ENCODE measurements at places on chromosomes 6 and 20.

DNA sequence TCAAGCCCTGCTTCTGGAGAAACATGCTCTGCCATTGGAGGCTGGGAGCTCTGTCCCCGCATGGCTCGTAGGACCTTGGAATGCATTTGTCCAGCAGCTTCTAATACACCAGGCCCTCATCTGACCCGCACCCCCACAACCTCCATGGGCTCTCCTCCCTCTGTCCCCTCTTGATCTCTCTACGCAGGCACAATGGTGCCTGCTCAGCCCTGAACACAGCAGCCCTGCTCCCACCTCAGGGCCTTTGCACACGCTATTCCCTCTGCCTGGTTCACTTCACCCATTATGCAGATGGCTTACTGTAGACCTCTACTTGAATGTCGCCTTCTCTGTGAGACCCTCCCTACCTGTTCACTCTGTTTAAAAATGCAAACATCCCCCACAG is 27.0 kb upstream of the PTGIS start:
- DNase-seq: no peak

GRCh38 chr20:11987526-11987925 is 69.8 kb downstream of the BTBD3 start:
- no peak for DNase-seq

GRCh38 chr6:36735110-36736071 is 37.8 kb downstream of the RAB44 start:
- no peak for DNase-seq

DNA sequence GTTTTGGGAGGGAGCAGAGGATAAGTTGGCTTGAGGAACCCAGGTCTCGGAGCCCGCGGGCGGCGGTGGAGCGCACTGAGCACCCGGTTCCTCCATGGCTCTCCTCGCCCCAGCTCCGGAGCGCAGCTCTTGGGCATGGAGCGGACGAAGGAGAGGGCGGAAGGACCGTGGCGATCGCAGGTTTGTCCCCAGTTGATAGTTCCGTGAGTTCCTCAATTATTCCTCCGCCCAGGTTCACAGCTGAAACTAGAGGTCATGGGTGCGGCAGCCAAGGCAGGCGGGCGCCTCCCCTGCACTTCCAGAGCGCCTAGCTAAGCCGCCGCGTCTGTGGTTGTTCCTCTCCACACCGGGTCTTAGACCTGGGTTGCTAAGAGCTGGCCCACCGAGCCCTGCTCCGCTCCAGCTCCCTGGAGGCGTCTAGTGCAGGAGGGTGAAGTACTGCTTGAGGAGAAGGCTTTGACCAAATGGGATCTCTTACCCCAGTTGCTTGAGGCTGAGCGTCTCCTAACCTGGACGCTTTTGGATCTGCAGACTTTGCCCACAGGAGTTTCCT is at the start of gene HTR1B:
Gene HTR1B, minus strand, starts transcription at position 184 of the 553 bp plus-strand sequence. Its CDS starts 88 bp downstream, at position 96.
- no peak for DNase-seq

DNA sequence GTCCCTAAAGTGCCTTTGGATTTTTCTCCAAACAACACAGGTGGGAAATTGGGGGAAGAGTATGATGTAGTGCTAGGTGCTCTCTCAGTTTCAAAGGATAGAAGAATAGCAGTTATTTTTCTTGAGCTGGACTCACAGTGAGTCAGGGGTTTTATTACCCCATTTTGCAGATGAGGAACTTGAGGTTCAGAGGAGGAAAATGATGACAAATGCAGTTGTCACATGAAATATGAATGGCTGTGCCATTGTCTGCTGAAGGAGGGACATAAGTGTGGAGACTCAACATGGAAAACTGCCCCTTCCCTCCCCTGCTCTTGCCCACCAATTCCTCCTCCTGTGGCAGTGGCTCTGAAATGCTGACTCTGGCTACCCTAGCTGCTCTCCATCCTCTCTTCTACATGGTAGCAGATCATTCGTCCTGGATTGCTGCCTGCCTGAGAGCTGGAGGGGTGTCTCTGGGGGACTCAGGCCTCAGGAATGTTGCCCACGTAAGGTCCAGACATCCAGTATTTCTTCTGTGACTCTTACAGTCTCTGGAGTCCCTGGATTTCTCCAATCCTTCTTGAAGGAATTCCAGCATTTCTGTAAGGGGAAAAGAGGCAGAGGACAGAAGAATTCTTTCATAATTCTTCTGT is 37.6 kb upstream of the EPB41L1 start:
- DNase-seq: no peak

DNA sequence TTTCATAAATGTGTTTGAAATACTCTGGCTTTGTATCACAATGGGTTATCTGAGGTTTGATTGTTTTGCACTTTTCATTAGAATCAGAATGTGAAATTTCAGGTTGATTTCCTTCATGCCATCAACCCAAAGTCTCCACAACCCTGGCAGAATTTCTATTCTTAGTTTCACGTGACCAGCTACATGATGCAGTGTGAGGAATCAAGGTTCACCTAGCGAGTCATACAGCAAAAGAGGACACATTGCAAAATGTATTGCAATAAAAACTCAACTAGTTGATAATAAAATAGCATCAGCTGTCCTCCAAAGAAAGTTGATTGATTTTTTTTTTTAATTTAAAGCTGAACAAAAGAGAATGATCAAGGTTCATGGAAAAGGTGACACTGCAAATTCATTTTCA is 2.2 kb downstream of the HAO1 start:
- no peak for DNase-seq

- DNase-seq: no peak
Observed at GRCh38 chr20:48295966-48296421, 510.7 kb upstream of the SULF2 start.

DNA sequence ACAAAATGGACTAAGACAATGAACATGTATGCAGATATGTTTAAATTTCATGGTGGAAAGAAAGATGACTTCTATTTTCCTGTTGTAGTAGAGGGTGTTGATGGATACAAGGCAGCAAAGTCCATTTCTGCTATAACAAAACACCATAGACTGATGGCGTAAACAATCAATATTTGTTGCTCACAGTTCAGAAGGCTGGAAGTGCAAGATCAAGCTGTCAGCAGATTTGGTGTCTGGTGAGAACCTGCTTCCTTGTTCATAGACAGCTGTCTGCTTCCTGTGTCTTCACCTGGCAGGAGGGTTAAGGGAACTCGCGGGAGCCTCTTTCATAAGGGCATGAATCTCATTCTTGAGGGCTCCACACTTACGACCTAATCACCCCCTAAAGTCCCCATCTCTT is 83.0 kb upstream of the ELOVL5 start:
- no peak for DNase-seq

GRCh38 chr6:106572436-106572835 is 56.9 kb downstream of the RTN4IP1 start:
- DNase-seq: no peak

GRCh38 chr20:24734139-24734538 is 214.9 kb upstream of the CST7 start:
- no peak for DNase-seq

DNA sequence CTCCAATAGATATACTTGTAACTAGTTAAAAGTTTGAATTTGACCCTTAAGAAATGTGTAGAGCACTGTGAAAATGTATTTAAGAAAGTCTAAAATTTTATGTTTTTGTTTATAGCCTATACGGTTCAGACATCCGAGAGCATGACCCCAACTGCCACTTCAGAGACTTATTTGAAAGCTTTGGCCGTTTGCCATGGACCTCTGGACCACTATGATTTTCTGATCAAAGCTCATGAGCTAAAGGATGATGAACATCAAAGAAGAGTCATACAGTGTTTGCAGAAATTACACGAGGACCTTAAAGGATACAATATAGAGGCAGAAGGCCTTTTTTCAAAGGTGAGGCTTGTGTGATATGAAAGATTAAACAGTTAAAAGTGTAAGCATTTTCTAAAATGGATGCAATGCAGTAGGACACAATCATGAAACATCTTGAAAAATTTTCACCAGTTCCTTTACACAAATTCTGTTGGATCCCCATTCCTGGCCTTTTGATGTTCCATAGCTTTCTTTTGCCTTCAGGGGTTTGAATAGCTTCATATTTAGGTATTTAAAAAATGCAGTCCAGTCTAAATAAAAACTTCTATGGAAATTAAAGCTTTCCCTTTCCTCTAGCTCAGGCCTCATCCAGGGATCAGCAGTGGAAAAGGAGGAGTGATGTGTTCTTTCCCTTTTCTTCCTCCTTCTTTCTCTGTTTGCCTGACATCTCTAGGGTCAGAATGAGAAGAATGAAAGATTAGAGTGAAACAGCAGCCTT is 29.0 kb downstream of the AFG1L start:
- no peak for DNase-seq

DNA sequence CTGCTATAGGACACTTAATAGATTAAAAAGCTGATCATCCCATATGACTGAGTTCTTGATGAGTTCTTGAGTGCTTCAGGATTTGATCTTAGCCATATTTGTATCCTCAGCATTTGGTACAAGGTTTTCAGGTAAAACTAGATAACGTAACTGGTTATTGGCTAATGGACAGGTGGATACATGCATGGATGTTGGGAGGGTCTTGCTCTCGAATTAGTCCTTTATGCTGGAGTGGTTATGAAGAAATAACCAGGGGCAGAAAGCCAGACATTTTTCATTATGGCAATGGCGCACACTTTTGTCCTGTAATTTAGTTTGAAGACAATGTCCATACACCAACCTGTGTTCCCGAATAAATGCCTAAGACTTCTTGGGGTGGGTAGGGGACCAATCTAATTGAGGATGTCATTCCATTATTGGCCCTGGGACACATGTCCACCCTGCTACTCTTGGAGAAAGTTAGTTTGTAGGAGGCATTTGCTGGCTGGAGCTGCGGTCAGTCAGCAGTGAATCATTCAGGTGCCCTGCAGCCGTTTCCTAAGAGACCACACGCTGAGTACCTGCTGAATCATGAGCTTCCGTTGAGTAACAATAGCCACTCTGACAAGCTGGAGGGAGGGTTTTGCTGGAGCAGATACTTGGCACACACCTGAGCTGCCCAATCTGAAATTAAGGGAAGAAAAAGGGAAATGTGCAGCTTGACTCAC is 194.4 kb downstream of the FOXA2 start:
- DNase-seq: no peak

DNA sequence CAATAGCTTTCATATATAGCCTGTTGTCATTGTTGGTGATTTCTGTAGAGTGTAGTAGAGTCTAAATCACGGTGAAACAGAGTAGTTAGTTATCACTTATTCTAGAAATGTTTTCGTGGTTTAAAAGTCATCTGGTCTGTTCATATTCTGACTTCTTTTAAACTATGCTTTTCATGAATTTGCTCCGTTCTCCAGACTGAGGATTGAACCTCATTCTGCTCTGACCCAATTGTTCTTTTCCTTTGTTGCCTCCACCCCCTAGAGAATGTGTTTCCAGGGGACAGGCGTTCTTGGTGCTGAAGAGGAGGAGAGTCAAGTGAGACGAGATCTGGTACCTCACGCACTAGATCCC is 748 bp upstream of the ZNF292 start:
- peak; percentile 83 for DNase-seq

All from NCI-H524 (cell line).